CD8-positive, alpha-beta memory T cell (primary cell): ENCODE measurements at places on chromosomes 5 and 9. TPM values are rescaled to one million over a fixed set of nuclear protein-coding genes. Genes with fewer than 3 reads are reported as not detected.

DNA sequence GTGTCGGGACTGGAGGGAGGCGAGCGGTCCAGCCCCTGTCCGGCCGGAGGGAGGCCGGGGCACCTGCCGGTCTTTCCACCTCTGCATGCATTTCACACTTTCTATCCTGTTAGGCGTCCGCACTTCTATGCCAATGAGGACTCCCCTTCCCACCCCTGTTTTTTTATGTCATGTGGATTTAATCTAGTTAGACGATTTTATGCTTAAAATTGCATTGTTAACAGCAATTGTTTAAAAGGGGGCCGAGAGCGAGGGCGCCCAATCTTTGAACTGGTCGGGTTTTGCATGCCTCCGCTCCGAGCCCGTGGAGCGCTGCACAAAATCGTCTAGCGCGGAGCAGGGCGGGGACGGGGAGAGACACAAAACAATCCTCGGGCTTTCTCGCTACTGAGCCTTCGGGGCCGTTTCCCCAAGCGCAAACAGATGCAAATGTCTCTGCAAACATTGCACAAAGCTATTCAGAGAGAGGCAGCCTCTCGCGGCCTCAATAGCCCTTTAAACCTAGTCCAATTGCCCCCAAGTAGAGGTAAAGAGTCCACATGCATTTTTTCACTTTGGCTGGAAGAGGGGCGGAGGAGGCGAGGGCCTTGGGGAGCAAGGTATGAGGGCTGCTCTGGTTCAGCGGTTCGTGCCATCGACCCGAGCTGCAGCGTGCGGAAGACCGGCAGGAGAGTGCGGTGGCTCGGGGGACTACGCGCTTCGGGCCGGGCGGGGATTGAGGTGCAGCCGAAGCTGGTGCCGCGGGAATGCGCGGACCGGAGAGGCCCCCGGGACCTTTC is 37.5 kb upstream of the TIFAB start:
- DNase-seq, result no peak

DNA sequence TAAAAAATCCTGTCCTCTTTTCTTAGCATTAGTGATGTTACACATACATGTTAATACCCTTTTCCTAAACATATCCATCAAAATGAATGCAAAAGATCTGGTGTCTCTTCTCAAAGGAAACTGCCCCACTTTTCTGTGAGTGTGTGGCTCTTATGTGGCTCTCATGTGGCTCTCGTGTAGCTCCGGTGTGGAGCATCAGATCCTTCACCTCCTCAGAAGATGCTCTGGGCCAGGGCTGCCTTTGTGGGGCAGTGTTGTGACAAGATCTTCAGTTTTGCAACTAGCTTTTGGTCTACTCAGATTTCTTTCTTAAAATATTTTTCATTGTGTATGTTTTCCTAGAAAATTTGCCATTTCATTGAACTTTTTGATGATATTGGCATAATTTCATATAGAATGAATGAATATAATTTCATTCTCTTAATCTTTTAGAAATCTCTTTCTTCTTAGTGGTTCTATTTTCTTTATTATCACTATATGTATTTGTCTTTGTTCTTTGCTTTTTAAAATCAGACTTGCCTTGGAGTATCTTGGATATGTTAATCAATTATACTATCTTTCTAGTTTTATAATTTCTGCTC is 19.4 kb downstream of the GARNL3 start:
- DNase-seq, result no peak

Gene PRLR
- not detected for total RNA-seq

DNA sequence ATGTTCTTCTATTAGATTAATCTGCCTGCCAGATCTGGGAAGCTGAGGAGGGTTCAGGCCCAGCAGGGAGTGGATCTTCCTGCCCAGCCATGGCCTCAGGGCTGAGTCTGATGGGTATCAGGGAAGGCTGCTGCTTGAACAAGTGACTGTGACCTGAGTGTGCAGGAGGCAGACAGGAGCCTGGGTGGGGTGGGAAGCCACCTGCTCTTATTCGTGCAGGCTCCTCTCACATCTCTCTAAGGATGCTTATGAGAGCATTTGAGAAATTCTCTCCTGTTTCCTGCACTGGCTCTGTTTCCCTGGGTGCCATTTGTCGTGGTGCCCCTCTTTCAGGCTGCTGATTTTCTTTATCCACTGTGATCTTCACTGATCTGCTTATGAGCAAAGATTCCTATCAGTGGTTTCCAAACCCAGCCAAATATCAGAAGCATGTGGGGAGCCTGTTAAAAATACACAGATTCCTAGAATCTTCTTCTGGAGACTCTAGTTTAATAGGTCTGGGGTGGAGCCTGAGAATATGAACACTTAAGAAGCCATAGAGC is 2.1 kb downstream of the RGS3 start:
- DNase-seq, result no peak

DNA sequence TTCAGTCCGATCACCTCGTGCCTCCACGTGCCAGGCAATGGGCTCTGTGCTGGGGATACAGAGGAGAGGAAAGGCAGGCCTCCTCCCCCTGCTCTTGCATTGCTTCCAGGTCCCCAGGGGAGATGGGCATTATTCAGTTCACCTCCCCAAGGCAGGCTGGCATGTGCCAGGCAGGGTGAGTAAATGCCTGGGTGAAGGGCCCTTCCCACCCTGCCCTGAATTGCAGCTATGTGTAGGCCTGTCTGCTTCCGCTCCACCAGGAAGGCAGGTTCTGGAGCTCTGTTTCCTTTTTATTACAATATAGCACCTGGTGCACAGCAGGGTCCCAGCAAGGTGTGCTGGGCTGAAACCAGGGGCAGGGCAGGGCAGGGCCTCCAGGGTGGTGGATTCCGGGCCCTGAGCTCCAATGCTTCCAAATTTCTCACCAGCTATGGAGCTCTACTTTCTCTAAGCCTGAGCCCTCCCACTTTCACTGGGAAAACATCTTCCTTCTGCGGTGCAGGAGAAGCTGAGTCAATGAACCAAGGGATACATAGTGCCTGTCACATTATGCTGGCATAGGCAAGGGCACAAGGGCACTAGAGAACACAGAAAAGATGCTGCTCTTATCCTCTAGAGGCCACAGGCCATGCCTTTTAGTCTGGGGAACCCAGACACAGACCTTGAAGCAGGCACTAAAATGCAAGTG is 42.0 kb downstream of the SHB start:
- DNase-seq, result no peak

DNA sequence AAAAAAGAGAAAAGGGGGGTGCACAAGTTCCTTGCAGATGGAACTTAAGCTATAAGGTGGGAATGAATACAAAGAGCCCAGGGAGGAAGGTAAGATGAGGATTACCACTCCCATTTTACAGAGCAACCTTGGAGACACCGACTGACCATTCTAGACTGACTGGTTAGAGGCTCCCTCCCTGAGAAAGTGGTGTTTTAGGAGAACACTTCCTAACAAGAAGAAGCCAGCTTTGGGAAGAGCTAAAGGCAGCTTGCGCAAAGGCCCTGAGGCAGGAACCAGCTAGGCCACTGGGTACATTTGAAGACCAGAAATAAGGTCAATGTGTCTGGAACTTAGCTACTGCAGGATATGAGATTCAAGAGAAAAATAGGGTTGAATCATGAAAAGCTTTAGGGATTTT is 38.6 kb downstream of the SPARC start:
- no peak for DNase-seq

- DNase-seq, result peak; percentile 79
Observed at GRCh38 chr9:97983589-97984187, 547 bp downstream of the ANP32B start.

- DNase-seq, result no peak
Observed at GRCh38 chr5:15789642-15790041, 289.7 kb downstream of the FBXL7 start.

DNA sequence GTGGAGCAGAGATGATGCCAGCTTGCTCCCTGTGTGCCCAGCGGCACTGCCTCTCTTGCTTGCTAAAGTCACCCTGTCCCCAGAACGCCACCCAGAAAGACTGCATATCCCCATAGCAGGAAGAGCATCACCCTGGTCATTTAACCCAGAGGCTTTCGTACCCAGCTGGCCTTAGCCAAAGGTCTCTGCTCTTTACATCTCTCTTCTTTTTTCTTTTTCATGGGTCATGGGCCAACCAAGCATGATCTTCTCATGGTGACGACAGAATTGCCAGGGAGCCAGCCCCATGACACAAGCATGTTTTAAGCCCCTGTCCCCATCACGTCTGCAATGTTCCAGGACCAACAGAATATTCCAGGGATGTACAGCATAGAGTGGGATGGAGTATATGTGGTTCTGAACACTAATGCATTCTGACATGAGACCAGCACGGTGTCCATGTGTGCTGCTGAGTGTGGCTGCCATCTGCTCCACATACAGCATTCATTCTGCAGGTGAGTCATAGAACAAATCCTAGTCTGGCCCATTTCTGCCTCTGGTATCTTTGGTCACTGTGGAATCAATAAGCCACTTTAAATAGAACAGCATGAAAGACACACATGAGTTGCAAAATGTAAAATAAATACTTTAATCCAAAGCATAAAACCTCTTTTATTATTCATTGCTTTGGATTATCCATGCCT is 203.0 kb downstream of the MED10 start:
- DNase-seq, result no peak

Gene GABBR2
- not detected for total RNA-seq

GRCh38 chr5:35671541-35672295 is 54.1 kb downstream of the SPEF2 start:
- no peak for DNase-seq

Gene PCDHA10
- not detected for total RNA-seq

DNA sequence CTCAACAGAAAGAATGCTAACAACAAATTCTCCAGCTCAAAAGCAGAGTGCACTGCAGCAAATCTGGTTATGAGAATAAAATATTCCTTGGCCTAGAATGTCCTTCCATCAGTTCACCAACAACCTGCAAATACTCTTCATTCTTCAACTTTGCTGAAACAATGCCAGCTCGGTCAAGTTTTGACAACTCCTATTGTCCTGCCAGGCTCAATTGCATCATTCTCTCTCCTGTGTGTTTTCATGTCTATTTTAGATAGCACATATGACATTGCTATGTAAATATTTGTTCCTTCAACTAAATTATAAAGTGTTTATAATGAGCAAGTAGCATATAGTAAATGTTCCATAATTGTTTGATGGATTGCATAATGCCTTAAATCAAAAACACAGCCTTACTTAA is 463.8 kb downstream of the TLE1 start:
- DNase-seq, result no peak

DNA sequence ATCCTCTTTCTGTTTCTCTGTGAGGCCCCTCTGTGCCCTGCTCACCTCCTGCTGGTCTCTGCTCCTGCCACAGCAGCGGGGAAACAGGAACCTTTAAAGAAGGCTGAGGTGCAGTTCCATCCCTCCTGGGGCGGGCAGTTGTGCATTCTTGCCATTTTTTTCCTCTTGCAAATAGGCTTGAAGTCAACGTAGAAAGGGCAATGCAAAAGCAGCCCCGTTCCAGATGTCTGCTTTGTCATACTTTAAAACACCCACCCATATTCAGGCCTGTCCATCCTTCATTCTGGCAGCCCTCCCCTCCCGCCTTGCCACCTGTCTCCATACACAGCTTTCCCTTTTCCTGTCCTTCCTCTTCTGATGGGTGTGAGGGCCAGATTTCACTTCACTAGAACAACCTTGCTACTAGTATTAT is 65.4 kb upstream of the KLF9 start:
- no peak for DNase-seq

Gene SHROOM1
- 1.6 TPM for total RNA-seq

GRCh38 chr9:99312736-99313135 is 90.7 kb downstream of the SEC61B start:
- DNase-seq, result no peak

- DNase-seq, result peak; percentile 72
Observed at GRCh38 chr9:93003552-93004407, 54.7 kb upstream of the SUSD3 start.

DNA sequence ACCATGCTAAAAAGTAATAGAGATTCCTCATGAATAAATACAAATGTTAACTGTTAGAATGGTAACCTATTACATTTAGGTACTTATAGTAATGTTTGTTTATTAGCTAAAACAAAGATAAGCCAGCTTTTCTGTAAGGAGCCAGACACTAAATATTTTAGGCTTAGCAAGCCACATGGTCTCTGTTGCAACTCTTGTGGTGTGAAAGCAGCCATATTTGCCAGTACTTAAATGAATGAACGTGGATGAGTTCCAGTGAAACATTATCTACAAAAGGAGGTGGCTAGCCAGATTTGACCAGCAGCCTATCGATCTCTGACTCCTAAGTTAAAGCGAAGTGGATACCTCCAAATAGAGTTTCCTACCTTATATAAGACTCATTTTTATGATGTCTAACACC is 331.6 kb downstream of the CDH12 start:
- no peak for DNase-seq

- DNase-seq, result no peak
Observed at GRCh38 chr9:118595719-118596305, 773.4 kb downstream of the BRINP1 start.

Gene AFAP1L1
- not detected for total RNA-seq

Gene TMC1
- not detected for total RNA-seq

- no peak for DNase-seq
Observed at GRCh38 chr9:21754741-21755140, 47.7 kb upstream of the MTAP start.

GRCh38 chr9:78369639-78370219 is 72.8 kb downstream of the PSAT1 start:
- peak; percentile 36 for DNase-seq

Gene ADRB2
- total RNA-seq, result 2.1 TPM

Gene ST8SIA4
- total RNA-seq, result 56.9 TPM

DNA sequence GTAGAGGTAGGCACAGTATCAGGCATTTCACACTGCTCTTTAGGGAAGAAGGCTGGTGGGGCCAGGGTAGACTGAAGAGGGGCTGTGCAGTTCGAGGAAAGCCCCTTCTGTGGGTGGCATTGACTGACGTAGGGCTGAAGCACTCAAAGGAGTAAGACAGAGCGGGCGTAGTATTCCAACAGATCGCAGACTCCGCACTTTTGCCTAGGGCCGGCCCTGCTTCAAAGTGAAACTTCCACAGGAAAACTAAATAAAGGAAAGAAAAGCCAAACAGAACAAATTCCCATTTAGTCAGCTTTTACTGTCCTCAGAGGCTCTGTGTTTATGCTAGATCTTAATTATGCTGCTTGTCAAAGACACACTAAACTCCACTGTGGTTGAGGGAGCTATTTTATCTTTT is 493.0 kb upstream of the WWC1 start:
- DNase-seq, result no peak

DNA sequence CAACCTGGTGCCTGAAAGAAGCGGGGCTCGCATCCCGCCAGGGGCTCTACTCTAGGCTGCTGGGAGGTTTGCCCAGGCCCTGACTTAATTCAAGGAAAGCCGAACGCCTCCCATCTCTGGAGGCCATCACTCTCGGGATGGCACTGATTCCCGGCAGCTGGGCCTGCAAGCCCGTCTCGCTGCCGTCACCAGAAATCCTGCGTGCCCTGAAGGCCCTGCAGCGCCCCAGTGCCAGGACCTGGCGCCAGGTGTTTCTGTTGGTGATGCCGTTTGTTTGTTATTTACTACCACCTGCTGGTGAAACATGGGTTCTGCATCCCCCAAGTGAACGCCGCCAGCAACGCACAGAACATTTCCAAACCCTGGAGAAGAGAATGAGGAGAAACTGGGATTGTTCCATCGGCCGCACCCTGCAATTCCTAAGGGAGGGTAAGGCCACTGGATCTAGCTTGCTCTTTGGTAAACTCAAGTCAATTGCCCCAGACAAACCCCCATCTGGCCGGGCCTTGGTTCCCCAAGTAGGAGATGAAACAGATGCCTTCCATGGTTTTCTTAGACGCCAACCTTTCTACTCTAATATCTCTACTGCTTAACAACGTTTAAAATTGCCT is 77.9 kb downstream of the AK8 start:
- DNase-seq, result peak; percentile 65

Gene DMRTA1
- not detected for total RNA-seq
